ENCODE measurements at places on chromosomes 7 and 10.
A peak's percentile ranks its signal among the peaks of the same experiment; 100 is the strongest.

DNA sequence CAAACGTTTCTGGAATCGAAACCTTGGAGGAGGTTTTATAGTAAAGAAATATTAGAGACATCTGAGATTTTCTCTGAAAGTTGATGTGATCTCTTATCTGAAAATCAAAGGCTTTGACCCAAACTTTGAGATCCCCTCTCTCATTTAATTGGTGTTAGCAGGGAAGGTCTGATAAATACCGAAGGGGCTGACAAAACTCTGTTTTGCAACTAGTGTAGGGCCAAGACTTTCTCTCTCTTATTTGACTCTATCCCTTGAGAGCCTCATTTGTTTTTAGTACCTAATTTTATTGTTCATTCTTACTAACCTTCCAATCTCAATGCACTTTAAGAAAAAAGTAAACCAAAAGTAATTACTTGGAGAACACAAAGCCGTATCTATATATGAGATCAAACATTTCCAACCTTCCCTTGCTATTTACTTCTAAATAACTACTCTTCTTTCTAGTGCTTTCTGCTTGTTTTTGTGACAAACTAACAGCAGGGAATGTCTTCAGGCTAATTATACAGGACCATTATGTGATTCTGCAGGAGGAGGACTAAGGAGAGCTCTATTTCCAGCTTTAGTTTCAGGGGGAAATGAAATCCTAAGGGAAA lies 33.4 kb upstream of the NPVF start:
- no peak for DNase-seq

GRCh38 chr7:75596727-75597614 lies 104.9 kb downstream of the SPDYE5 start:
- no peak for DNase-seq

DNA sequence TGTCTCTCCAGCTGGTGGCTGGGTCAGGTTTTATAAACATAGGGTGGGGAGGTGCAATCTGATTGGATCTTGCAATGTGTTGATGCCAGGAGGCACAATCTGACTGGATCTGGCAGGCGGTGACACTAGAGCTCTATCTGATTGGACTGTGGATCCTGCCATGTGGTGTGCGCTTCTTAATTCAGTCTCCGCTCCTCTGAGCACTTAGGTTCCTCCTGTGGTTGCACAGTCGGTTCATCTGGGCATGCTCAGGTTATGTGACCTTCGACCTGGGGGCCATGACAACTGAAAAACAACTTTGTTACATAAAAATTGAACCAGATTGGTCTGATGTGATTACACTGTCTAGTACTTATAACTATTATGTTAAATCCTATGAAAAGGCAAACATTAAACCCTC lies 127.1 kb upstream of the SVIL start:
- DNase-seq, result no peak

GRCh38 chr10:19977097-19977521 lies 160.9 kb downstream of the PLXDC2 start:
- no peak for DNase-seq

- no peak for DNase-seq
Measured at GRCh38 chr7:30460246-30460633, 18.3 kb downstream of the NOD1 start.

GRCh38 chr10:114869520-114869892 lies 47.9 kb downstream of the FHIP2A start:
- DNase-seq, result no peak

DNA sequence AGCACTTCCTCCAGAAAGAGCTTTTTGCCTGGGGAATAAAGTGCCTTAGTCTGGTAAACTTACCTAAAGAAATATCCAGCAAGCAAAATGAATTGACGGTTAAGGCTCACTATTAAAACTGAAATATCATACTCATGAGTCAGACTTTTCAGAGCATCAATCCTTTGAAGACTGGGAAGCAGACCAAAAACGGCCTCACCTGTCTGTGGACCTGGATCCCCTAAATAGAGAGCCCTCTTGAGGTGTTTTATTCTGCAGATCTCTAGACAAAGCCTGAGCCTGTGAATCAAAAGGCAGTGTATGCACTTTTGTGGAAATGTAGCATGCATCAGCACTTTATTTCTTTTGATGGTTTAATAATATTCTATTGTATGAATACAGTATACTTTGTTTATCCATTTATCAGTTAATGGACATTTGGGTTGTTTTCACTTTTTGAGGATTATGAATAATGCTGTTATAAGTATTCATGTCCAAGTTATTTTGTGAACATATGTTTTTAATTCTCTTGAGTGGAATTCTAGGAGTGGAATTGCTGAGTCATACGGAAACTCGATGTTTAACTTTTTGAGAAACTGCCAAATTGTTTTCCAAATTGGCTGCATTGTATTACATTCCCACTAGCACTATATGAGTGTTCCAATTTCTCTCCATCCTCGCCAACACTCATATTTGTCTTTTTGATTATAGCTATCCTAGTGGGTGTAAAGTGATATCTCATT lies 449.0 kb upstream of the IGFBP3 start:
- DNase-seq, result no peak

GRCh38 chr10:61135276-61135721 lies 191.3 kb upstream of the RHOBTB1 start:
- DNase-seq, result no peak

DNA sequence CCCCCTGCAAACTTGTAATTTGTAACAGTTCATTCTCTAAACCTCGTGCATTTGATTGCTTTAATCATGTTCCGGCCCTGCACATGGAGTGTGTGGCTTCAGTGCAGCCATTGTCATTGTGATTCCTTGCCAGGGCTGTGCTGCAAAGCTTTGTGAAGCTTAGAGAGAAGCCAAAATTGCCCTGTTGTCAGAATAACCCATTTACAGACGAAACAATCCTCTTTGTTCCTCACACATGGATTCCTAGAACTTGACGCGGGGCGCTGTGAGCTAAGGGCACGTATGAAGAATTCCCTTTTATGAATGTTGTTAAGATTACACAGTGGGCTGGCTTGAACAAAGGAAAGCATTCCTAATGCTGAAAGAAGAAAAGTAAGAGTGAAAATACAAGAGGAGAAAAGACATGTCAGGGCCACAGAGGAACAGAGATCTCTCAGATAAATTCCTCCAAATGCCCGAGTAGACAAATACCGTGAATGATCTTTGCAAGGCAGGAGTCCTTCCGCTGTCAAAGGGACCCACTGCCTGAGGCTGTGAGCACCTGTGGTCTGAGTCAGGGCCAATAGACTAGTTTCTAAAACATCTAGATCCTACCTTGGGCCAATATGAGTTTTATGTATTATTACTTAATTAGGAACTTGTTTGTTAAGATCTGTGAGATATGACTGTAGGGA lies 205.4 kb upstream of the C7orf33 start:
- no peak for DNase-seq

DNA sequence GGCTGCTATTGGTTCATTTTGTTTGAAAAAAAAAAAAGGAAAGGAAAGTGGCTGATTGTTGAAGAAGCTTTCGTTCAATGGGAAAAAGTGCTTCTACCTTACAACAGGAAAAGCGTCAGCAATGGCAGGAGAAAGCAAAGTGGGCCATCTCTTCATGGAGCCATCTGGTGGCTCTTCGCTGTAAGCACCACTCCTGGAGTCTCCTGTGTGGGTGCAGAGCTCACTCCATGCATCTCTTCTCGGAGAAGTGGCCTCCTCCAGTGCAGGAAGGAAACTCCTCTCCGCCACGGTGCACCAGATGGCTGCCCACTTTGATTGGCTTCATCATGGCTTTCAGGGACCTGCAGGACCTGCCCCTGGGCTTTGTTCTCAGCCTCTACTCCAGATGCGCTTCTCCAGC lies 250.9 kb downstream of the PTEN start:
- no peak for DNase-seq

GRCh38 chr7:156473476-156474240 lies 166.9 kb upstream of the RNF32 start:
- peak; percentile 5 for DNase-seq

GRCh38 chr10:89563861-89564478 lies 28.6 kb upstream of the SLC16A12 start:
- DNase-seq, result no peak

DNA sequence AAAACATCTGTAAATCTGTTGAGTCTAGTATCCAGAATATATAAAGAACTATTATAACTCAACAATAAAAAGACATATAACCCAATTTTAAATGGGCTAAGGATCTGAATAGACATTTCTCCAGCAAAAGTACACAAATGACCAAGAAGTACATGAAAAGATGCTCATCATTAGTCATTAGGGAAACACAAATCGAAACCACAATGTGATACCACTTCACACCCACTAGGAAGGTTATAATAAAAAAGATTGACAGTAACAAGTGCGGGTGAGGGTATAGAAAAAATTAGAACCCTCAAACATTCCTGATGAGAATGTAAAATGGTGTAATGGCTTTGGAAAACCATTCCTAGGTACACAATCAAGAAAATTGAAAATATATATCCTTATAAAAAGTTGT lies 4.1 kb downstream of the XPNPEP1 start:
- DNase-seq, result no peak

DNA sequence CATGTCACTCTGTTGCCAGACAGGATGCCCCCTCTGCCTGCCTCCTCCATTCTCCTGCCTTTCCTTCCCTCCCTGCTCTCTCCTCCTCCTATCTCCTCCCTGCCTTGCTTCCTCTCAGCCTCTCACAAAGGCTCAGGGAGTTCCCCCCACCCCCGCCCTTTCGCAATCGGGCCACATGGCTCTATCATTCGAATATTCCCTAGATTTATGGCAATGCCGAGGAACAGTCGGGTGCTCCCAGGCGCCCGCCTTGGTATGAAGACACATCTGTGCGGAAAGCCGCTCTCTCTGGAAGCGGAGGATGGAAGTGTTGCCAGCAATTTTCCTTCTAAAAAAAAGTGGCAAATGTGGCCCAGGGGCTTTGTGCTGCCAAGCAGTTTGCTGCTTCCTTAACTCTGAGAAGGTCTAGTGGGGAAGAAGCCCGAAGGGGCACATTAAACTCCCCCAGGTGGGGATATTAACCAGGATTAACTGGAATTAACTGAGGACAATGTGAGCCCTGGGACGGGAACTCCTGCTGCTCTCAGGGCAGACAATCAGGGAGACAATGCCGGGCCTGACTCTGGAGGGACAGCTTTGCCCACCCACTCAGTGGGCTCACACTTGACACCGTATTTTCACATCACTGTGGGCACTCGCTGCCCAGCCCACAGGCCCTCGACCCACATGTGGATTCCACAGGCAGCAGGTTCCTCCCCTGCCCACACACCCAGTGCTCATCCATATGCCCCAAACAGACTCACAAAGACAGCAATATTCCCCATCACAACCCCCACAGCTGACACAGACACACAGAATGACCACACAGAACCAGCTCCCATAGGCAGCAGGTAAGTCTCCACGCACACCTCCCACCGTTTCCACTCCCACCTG lies 88.4 kb upstream of the SMNDC1 start:
- DNase-seq, result no peak

- DNase-seq, result peak; percentile 10
Measured at GRCh38 chr10:45470098-45471012, 96.3 kb downstream of the ALOX5 start.

DNA sequence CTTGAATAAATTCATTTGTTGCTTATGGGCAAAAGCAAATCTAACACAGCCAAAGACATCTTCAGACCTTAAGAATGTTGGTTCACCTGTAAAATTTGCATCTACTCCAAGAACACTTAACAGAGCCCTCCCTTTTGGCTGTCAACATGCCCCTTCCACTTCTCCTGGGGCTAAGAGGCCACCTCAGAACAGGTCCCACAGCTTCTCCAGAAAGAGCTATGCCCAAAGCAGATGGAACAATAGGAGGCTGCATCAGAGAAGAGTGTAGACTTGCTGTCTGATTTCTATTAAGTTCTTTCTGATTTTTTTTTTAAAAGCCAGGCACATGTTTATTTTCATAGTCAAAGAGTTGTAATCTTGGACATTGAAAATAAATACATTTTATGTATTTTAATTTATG lies 26.1 kb upstream of the TRIL start:
- no peak for DNase-seq

- DNase-seq, result no peak
Measured at GRCh38 chr7:108838198-108838597, 268.5 kb downstream of the DNAJB9 start.

All from stimulated activated CD4-positive, alpha-beta T cell treated with anti-CD3 and anti-CD28 coated beads, Interleukin-15, amount 100 ng/mL, for 48 hours (primary cell).